Myocyte (in vitro differentiated cells): ENCODE measurements at places on chromosomes 6 and 20.

GRCh38 chr6:159440911-159441703, 251.9 kb downstream of the SOD2 start:
- DNase-seq, result no peak

GRCh38 chr20:36261389-36262105, 25.3 kb downstream of the AAR2 start:
- no peak for DNase-seq

GRCh38 chr6:44278774-44279697, 8.8 kb downstream of the TMEM151B start:
- DNase-seq, result no peak

DNA sequence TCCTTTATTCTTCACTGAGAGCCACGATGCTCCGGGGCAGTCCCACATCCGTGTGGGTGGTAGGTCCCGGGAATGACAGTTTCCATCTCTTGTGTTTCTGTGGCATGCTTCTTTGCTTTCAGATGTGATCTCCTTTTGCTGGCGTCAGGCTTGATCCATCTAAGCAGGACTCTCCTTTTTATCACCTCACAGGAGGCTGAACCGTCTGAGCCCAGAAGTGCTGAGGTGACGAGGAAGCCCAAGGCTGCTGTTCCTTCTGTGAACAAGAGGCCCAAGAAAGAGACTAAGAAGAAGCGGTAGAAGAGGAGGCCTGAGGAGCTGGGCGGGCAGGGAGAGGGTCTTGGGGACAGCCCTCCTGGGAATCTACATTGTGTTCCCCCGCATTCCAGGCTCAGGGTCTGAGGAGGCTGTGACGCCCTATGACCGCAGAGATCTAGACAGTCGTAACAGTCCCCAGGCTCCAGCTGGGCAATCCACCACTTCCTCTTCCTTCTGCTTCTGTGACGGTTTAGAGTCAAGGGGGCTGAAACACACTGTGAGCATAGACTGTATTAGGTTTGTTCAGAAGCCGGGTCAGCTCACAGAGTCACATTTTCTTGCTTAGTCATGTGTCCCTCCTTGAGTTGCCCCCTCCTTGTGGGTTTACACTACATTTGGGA, 26.8 kb downstream of the MANBAL start:
- DNase-seq, result no peak

GRCh38 chr6:13741365-13741764, 29.7 kb upstream of the RANBP9 start:
- DNase-seq, result no peak

- no peak for DNase-seq
Observed at GRCh38 chr20:35049776-35050352, 42.7 kb downstream of the TRPC4AP start.

GRCh38 chr6:82006027-82006738, 241.4 kb downstream of the IBTK start:
- DNase-seq, result no peak

GRCh38 chr6:42938987-42939809, 9.9 kb downstream of the CNPY3 start:
- no peak for DNase-seq

DNA sequence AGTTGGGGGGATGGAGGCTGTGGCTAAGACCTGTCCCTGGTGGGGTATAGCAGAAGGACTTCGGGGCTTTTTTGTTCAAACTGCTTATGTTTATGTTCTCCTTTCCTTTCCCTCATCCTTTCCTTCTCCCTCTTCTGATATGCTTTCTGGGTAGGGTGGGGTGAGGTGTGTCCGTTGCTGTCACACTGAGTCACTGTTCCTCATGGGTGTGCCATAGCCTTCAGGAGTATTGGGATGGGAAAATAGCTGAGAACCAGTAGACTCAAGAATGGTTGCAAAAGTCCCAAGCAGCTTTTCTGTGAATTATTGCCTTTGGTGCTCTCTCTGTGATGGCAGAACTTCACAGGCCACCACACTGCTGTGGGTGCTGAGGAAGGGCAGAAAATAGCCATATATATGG, 39.6 kb downstream of the TPD52L1 start:
- DNase-seq, result no peak

DNA sequence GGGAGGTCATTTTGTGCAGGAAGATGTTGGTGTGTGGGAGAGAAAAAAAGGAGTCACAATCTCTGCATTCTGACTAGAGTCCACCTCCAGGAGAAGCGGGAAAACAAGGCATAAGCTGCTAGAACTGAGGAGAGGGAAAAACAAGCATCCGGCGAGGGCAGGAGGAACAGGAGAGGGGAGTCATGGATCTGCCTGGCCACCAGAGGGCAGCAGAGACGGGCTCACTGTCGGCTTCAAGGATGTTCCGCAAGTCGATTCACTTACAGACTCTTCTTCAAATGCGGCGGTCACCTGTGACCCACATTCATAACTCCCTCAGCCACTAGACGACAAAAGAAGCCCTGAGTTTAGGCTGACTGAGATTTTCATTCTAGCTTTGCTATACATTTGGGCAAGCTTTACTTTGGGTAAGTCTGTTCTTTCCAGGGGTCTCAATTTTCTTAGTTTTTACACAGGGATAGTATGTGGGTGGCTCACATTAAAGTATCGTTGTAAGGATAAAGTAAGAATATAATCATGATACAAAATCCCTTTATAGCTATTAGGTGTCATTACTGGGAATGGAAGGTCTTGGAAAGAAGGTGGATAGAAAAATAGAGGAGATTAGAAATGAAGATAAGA, 6.6 kb upstream of the BTNL2 start:
- peak; percentile 63 for DNase-seq

DNA sequence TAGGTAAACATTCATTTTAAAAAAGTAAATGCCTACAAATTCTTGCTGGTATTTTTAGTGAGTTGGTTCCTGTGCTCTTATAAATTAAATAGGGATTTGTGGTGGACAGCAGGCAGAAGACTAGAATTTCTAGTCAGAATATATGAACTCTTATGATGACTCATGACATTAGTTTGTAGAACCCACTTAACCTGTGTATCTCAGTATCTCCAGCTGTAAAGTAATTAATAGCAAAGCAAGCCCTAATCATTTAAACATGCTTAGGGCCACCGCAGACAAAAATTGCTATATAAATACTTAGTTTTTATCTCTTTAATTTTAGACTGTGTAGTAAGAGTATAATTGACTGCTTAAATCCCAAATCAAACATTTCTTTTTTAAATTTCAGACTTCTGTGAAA, 2.4 kb downstream of the FAM135A start:
- DNase-seq, result no peak

DNA sequence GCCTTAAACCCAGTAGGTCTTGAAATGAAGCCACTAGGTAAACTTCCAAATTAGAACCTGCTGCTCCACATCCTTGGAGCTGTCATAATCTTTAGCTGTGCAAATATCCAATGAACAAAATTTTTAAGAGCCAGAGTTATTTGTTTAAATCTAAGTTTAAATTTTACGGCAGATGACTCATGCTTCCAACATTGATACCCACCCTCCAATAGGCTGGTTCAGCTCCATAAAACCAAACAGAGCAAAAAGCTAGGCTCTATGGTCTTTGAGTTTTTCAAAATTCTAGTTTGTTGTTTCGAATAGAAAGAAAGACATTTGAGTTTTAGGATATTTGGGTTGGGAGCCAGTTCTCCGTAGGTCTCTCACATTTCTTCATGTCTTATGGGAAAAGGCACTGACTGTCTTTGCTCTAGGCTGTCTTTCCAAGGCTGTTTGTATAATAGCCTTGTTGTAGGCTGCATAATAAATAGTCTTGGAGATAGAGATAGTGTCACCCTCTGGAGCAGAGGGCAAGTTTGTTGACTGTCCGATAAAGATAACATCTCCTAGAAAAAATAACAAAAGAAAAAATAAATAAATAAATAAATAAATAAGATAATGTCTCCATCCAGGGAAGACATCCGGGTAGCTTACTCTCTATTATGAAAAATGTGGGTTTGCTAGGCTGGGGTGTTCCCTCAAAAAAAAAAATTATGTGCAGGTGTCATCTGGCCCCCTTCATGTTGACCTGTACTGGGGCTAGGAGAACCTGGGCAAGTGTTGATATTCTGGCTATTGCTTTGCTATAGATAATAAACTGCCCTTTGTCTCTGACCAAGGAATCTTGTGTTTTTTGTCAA, 36.5 kb downstream of the SLC2A12 start:
- DNase-seq, result no peak

DNA sequence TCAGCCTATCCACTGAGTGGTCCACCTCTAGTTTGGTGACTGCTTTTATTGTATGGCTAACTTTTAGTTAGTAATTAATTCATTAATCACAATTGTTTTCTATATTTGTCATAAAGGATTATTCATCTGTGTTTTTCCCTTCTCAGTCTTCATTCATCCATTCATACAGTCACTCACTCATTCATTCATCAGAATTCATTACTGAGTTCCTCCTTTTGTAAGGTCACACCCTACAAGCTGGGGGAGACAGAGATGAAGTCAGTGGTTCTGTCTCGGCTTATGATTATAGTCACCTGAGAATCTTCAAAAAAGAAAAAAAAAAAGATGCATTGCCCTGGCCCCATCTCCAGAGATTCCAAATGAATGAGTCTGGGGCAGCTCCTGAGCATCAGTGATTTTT, 257.1 kb downstream of the ADGB start:
- DNase-seq, result no peak

GRCh38 chr20:1968964-1969363, 24.9 kb downstream of the PDYN start:
- no peak for DNase-seq

- DNase-seq, result no peak
Observed at GRCh38 chr6:128414943-128415342, 105.5 kb downstream of the PTPRK start.

DNA sequence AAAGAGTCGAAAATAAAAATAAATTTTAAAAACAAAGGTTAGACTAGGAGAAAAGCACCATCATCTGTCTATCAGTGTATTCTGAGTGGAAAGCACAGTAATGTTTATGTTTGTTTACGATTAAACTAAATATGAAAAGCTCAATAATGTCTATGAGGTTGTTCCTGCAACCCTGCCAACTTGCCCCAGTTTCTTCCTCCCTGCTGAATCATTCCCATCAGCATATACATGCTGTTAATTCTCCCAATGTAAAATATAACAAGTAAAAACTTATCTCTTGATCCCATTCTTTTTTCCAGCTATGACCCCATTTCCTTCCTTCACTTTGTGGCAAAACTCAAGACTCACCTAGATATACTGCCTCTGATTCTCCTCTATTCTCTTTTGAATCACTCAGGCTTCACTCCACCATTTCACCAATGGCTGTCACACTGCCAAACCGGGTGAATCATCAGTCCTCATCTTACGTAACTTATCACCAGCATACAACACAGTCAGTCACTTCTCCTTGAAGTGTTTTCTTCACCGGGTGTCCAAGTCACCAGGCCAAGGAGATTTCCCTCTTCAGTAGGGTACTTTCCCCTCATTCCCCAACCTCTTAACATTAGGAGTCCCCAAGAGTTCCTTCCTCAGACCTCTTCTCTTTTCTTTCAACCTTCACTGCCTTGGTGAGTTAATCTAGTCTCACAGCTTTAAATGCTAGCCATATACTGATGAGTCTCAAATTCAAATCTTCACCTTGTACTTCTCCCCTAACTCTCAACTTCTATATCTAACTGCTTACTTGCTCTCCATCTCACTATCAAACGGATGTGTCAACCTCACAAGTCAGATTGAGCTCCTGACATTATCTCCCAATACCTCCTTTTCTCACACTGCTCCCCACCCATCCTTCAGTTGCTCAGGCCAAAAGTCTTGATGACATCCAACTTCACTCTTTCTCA, 6.2 kb downstream of the TMEM242 start:
- peak; percentile 82 for DNase-seq

DNA sequence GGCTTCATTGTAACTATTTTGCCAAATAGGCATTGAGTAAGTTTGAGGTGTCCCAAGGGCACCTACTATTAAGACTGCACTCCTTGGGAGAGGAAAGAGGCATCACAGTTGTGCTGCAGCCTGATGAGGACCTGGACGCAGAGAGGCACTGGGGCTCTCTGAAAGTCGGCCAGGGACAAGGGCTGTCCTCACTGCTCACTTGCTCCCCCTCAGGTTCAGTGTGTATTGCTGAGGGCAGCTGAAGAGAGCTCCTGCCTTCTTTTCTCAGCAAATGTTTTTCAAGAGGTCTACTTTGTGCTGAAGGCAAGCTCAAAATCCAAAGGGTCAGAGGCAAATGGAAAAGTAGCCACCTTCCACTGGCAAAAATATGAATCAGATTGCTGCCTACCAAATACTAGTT, 331.8 kb downstream of the RIMS1 start:
- peak; percentile 59 for DNase-seq

DNA sequence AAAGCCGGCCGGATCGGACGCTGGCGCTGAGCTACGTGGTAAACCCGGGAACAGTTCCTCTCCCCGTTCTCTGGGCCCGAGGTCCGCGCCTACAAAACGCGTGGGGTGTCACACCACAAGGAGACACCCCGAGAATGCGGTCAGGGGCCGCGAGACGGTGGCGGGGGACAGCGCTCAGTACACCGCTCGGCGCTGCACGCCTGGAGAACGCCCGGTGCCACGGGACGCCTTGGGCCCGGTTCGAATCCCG, 670 bp downstream of the NCOA5 start:
- no peak for DNase-seq

DNA sequence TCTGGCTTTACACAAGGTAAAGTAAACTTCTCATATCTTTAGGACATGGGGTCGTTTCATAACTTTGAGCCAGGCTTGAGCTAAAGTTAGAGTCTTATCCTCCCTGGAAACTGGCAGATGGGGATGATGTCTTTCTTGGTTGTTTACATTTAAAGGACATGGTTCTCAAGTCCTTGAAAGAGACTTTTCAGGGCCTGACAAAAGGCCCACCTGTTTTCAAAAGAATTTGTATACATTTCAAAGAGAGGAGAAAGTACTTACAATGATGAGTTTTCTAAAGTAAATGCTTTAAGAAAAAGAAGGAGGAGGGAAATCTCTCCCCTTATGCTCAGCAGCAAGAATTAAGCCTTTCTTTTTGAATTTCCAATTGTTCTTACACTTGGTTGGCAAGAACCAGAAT, 45.7 kb upstream of the TINAG start:
- DNase-seq, result no peak

GRCh38 chr20:43170771-43171170, 18.9 kb downstream of the PTPRT start:
- DNase-seq, result no peak

GRCh38 chr6:164967102-164967501, 342.3 kb downstream of the C6orf118 start:
- DNase-seq, result no peak

DNA sequence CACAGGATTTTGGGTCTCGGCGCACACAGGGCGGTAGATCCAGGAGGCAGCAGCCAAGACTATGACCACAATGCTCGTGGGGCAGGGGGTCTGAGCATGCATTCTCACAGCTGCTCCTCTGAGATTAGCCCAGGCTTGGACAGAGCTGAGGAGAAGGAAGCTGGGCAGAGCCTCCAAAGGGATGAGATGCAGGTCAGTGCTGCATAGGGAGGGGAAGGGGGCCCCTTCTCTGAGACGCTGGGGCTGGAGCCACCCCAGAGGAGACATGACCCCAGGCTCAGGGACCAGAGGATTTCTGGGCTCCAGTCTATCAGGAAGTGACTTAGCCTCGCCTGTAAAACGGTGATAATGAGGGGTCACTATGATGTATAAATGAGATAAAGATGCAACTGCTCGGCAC, 93.9 kb downstream of the BFSP1 start:
- no peak for DNase-seq

- no peak for DNase-seq
Observed at GRCh38 chr20:33279261-33279910, 3.6 kb upstream of the BPIFB1 start.
